ENCODE measurements at places on chromosomes 2 and 18. TPM values are rescaled to one million over a fixed set of nuclear protein-coding genes. Genes with fewer than 3 reads are reported as not detected.

GRCh38 chr2:232885264-232885961, 15.3 kb downstream of the SNORC start:
- DNase-seq: no peak
- H3K4me1 ChIP-seq: no peaks in the 10 kb centered on the region
- no peak overlapping the region for H3K4me3 ChIP-seq
- H3K27ac ChIP-seq: no peak overlapping the region
- no peaks in the 10 kb centered on the region for H3K27me3 ChIP-seq

DNA sequence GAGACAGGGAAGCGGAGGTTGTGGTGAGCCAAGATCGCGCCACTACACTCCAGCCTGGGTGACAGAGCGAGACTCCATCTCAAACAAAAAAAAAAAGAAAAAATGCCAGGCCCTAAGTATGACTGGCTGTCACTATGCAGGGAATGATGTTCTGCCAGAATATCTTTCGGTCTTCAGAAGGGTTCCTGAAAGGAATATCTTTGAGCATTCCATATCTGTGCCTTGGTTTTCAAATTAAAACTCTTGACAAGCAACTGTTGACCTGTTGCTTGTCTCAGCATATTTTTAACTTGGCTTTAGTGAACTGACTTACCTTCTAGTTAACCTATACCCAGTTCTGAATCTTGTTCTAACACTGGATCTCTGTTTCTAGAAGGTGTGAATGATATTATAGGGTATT, 953.2 kb upstream of the FAM98A start:
- no peaks in the 10 kb centered on the region for H3K4me1 ChIP-seq
- H3K27ac ChIP-seq: no peak overlapping the region
- H3K27me3 ChIP-seq: no peaks in the 10 kb centered on the region
- H3K4me3 ChIP-seq: no peak overlapping the region
- no peaks in the 10 kb centered on the region for H3K36me3 ChIP-seq
- no peak for DNase-seq

DNA sequence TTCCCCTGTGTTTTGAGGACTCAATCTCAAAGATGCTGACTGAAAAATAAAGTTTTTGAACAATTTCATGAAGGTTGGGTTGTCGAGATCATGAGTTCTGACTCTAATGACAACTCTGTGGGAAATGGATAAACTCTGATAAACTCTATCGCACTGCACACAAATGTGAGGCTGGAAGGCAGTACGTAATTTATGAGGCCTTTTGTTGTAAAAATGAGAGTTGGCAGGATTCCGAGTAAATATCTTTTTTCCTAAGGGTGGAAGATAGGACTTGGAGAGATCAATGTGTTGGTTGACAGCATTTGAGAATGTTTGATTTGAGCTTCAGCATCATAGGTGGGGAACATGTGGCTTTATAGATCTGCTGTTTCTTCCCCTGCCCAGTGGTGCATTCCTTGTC, 90.4 kb downstream of the SPTBN1 start:
- DNase-seq: no peak
- no peak overlapping the region for H3K27ac ChIP-seq
- H3K4me3 ChIP-seq: no peak overlapping the region

Gene ATOH8
- 1.9 TPM for total RNA-seq

GRCh38 chr2:39583781-39584180, 81.9 kb upstream of the TMEM178A start:
- H3K27ac ChIP-seq: no peak overlapping the region
- H3K4me3 ChIP-seq: no peak overlapping the region
- DNase-seq: peak; percentile 39
- no peaks in the 10 kb centered on the region for H3K27me3 ChIP-seq
- no peaks in the 10 kb centered on the region for H3K36me3 ChIP-seq

Gene ASB1
- total RNA-seq: 30.6 TPM

Gene SPP2
- total RNA-seq: not detected

Gene SIGLEC15
- total RNA-seq: 0.19 TPM

DNA sequence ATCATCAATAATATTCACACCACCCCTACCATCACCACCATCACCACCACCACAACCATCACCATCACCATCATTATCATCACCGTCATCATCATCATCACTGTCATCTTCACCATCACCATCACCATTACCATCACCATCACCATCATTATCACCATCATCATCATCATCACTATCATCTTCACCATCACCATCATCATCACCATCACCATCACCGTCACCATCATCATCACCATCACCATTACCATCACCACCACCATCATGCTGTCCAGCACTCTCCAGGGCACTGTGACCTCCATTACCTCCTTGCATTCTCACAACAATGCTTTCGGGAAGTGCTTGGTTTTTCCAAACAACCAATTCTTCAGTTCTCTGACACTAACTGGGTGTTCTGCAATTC, 13.1 kb upstream of the TEX44 start:
- no peaks in the 10 kb centered on the region for H3K4me1 ChIP-seq
- no peak overlapping the region for H3K4me3 ChIP-seq
- H3K27me3 ChIP-seq: no peaks in the 10 kb centered on the region
- H3K36me3 ChIP-seq: no peaks in the 10 kb centered on the region
- no peak for DNase-seq

DNA sequence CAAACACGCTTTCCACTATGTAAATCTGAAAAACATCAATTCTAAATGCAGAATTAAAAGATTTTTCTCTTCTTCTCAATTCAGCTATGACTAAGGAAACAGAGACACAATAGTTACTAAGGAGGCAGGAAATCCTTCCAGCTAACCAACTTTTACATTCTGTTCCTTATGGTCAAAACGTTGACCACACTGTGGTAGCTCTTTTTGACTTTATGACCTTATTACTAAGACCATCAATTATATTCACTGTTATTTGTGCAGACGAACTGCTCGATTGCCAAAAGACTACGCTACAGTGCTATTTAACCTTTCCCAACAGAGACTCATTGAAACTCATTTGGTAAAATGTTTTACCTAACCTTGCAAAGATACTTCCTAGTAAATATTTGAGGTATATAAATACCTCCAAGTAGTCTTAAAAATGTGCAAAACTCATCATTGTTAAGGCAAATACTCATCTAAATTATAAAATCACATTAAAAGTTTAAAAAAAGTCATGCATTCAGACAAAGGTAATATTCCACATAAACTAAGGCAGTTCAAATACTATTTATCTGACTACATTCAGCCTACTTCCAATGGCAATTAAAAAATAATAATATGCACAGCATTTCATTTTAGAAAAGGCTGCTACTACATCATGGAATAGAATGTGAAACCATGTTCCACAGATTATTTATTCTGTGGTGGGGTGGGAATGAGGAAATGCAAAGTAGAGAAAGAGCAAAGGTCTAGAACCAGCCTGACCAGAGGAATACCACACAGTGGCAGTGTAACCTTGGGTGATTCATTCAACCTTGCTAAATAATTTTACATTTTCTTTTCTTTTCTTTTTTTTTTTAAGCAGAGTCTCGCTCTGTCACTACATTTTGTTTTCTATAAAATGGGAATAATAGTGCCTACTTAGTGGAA, 139.9 kb downstream of the THADA start:
- H3K27ac ChIP-seq: no peak overlapping the region
- H3K36me3 ChIP-seq: no peaks in the 10 kb centered on the region
- no peaks in the 10 kb centered on the region for H3K27me3 ChIP-seq
- H3K4me1 ChIP-seq: peaks cover 33% of the 10 kb centered on the region

GRCh38 chr2:98359986-98360385, 13.7 kb downstream of the CNGA3 start:
- H3K27me3 ChIP-seq: no peaks in the 10 kb centered on the region
- H3K36me3 ChIP-seq: no peaks in the 10 kb centered on the region
- H3K4me3 ChIP-seq: no peak overlapping the region

- no peak for DNase-seq
- no peak overlapping the region for H3K4me3 ChIP-seq
- peaks cover 3% of the 10 kb centered on the region for H3K4me1 ChIP-seq
- no peak overlapping the region for H3K27ac ChIP-seq
- peaks cover 46% of the 10 kb centered on the region for H3K27me3 ChIP-seq
Observed at GRCh38 chr2:235670974-235671787, 177.3 kb downstream of the AGAP1 start.

Gene DIPK1C
- total RNA-seq: not detected

Gene TMEM182
- total RNA-seq: 5.8 TPM

DNA sequence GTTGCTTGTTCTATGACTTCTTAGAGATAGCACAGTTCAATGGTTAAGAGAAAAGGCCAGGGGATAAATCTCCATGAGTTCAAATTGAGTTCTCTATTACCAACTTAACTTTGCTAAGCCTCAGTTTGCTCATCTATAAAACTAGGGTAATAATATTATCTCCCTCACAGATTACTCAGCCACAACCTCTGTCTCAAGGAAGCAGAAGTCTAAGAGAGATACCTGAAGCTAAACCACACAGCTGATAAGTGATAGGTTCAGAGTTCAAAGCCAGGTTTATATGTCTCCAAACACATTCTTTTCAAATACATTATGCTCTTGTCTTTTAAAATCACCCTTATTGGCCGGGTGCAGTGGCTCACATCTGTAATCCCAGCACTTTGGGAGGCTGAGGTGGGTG, 287.7 kb downstream of the NBAS start:
- H3K27me3 ChIP-seq: no peaks in the 10 kb centered on the region
- H3K27ac ChIP-seq: no peak overlapping the region
- no peak for DNase-seq
- H3K36me3 ChIP-seq: peaks cover 5% of the 10 kb centered on the region

GRCh38 chr18:12907258-12907925, 23.4 kb upstream of the PTPN2 start:
- peaks cover 13% of the 10 kb centered on the region for H3K27me3 ChIP-seq
- peak overlapping the region; percentile 24 for H3K4me3 ChIP-seq
- H3K4me1 ChIP-seq: peaks cover 14% of the 10 kb centered on the region
- DNase-seq: peak; percentile 57

Gene YES1
- total RNA-seq: 68.2 TPM

GRCh38 chr2:204628926-204629712, 83.8 kb downstream of the PARD3B start:
- H3K4me3 ChIP-seq: no peak overlapping the region
- DNase-seq: peak; percentile 29
- H3K4me1 ChIP-seq: no peaks in the 10 kb centered on the region
- no peak overlapping the region for H3K27ac ChIP-seq
- no peaks in the 10 kb centered on the region for H3K27me3 ChIP-seq

DNA sequence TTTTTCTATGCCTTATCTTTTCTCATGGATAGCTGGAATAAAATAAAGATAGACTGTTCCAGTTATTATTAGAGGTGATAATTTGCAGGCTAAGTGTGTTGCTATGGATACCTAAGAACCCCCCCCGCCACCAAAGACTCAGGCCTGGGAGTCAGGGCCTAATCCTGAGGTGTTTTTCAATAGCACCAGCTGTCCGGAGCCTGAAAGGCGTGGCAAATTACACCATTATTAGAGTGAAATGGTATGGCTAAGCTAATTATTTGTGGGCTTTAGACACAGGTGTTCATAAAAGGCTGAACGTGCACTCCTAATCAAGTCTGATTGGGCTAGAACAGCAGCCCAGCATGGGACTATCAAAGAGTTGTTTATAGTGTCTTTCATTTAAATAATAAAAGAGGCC, 293.2 kb upstream of the DCC start:
- no peaks in the 10 kb centered on the region for H3K4me1 ChIP-seq
- no peak overlapping the region for H3K27ac ChIP-seq
- H3K36me3 ChIP-seq: no peaks in the 10 kb centered on the region
- no peak overlapping the region for H3K4me3 ChIP-seq

- peak; percentile 88 for DNase-seq
- H3K4me1 ChIP-seq: peaks cover 10% of the 10 kb centered on the region
- H3K4me3 ChIP-seq: no peak overlapping the region
- H3K27ac ChIP-seq: no peak overlapping the region
- H3K27me3 ChIP-seq: no peaks in the 10 kb centered on the region
- H3K36me3 ChIP-seq: no peaks in the 10 kb centered on the region
Observed at GRCh38 chr2:202780514-202781021, 91.0 kb downstream of the ICA1L start.

All from astrocyte (in vitro differentiated cells and primary cell).